ENCODE measurements at places on chromosomes 4 and X.

DNA sequence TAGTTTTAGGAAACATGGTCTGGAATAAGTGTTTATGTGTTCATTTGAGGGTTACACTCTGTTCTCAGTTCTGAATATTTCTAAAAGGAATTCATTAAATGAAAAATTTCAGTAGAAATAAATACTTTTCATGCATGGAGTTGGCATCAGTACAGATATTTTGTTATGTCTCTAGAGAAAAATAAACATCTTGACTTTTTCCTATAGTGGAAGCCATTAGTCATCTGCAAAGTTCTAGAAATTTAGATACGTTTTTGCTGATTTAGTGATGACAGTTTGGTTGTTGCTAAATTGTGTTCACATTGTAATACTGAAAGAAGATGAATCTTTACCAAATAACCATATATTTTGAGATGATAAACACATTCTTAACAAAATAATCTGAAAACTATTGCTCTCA is 268.2 kb upstream of the TEX13A start:
- DNase-seq = no peak

- DNase-seq = no peak
These were observed 71.3 kb upstream of the ANKRD50 start for GRCh38 chr4:124783847-124784246.

DNA sequence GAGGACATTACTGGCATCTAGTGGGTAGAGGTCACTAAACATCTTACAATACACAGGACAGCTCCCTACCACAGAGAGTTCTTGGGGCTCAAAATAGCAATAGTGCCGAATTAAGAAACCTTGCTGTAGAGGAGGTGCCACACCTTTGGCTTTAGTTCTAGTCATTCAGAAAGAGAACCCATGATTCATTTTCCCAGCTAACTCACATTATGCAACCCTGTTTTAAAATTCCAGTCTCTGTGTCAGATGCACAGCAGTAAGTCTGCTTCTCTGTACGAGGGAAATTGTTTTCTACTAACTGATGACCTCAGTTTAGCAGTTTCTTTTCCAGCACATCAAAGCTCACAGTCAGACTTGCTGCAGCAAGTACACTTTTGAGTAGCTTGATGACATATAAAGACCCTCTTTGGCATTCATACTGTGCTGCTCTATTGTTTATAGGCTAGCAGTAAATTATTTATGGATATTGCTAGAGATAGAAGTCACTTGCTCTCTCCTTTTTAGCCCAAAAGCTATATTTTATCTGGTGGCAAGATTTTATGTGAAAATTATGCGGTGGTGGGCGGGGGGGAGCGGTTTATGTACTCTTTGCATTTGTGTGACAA is 487.8 kb upstream of the MAGEB18 start:
- DNase-seq = no peak

DNA sequence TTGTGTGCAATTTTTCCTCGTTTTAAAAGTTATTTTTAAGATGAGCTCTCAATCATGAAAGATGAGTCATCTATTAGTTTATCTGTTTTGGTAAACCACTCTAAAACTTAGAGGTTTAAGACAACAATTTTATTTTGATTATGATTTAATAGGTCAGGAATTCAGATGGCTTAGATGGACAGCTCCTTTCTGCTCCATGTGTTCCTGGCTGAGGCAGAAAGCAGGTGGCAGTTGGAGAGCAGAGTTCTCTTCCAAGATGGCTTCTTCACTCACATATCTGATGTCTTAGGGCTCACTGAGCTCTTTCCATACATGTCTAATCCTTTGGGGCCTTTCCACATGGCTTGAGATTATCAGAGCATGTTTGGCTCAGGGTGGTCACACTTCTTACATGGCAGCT is 48.3 kb upstream of the GRPR start:
- no peak for DNase-seq

- no peak for DNase-seq
These were observed 10.5 kb upstream of the ADD1 start for GRCh38 chr4:2832981-2833670.

DNA sequence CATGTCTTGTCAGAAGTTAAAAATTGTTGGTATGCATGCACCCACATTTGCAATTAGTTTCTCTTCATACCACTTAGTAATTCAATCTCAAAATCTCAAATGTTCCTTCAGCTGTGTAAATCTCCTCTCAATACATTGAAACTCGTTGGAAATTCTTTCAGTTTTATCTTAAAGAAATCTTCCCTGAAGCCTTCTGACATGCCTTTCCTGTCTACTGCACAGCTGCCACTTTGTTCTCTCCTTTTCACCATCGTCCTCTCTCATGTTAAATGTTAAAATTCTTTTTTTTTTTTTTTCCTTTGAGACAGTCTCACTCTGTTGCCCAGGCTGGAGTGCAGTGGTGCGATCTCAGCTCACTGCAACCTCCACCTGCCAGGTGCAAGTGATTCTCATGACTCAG is 30.9 kb downstream of the MCUB start:
- DNase-seq = no peak

- no peak for DNase-seq
These were observed 146.7 kb upstream of the VEGFC start for GRCh38 chr4:176939445-176939844.

DNA sequence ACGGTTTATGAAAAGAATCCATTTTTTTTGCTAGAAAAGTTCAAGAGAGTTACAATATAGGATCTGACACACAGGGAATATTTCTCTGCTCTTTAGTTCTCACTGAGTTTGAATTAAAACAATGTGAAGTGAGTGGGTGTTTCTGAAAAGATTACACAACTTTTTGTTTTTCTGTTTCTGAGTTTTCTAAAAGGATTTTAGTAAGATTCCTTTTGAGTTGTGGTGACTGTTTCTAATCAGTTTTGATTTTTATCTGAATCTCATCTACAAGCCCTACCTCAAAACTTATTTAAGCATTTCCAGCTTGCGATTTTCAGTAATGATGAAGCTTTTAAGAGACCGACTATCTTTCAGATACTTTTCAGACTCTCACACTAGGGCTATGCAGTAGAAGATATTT is 141.7 kb downstream of the GPAT3 start:
- no peak for DNase-seq

- DNase-seq = no peak
These were observed 21.5 kb downstream of the HAND2 start for GRCh38 chr4:173508386-173509035.

GRCh38 chrX:138191998-138192397 is 519.5 kb downstream of the FGF13 start:
- no peak for DNase-seq

Data from activated CD8-positive, alpha-beta memory T cell treated with anti-CD3 and anti-CD28 coated beads for 1 hour (primary cell).